Cortex of kidney (tissue), 1 donor: ENCODE measurements at places on chromosomes 11 and 22.

DNA sequence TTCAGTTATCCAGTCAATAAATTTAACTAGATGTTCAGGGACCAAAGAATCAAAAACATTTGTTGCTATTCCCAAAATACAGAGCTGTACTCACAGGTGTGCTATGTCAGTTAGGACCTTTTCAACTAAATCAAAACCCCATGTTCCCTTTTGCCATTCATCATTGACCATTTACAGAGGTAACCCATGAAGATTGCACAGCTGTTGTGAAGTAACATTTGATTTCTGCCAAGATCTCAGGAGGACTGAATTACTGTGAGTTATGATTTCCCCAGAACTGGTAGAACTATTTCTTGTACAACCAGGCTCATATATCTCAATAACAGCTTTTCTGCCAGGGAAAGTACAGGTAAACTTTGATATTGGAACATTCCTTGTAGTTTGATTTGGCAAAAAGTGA, 131.1 kb upstream of the FIBIN start:
- DNase-seq, result no peak

DNA sequence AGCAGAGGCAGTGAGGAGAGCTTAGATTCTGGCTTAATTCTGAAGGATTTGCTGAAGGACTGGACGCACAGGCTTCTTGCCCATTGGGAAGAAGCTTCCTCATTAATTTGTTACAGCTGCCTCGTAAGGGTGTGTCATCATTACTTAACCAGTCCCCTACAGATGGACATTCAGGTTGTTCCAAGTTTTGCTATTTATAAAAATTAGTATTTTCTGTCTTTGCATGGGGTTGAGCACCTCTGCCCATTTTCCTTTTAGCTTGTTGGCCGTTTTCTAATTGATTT, 38.1 kb downstream of the CAPN1 start:
- DNase-seq, result no peak

- no peak for DNase-seq
Measured at GRCh38 chr22:28260619-28261018, 341.6 kb upstream of the PITPNB start.

GRCh38 chr11:34794696-34795095, 121.5 kb downstream of the APIP start:
- DNase-seq, result no peak

- DNase-seq, result no peak
Measured at GRCh38 chr22:38163844-38164550, 17.6 kb downstream of the PLA2G6 start.

GRCh38 chr22:39925909-39926679, 25.2 kb downstream of the GRAP2 start:
- no peak for DNase-seq
